ENCODE measurements at places on chromosomes 2 and 18.

DNA sequence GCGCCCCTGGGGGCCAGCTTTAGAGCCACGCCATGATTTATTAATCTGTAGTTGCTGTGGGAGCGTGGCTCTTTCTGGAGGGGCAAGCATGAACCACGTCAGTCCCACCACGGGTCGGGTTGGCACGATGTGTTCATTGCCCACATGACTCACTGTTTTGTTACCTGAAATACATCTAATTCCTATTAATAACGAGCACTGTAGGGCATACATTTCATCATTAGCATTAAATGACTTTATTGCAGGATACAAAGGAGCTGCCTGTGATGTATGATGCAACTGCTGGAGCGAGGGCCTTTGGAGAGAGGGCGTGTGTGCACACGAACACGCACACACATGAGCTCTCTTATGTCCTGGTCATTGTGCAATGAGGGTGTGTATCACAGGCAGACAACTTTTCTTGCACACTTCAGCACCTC, 127.0 kb downstream of the INHBB start:
- no peaks in the 10 kb centered on the region for H3K36me3 ChIP-seq
- no peaks in the 10 kb centered on the region for H3K4me1 ChIP-seq
- H3K27ac ChIP-seq = no peak overlapping the region
- no peak overlapping the region for H3K4me3 ChIP-seq
- peaks cover 32% of the 10 kb centered on the region for H3K27me3 ChIP-seq

GRCh38 chr2:191835539-191836350, 11.1 kb downstream of the CAVIN2 start:
- DNase-seq = no peak
- no peak overlapping the region for H3K27ac ChIP-seq
- H3K27me3 ChIP-seq = peaks cover 20% of the 10 kb centered on the region
- H3K4me3 ChIP-seq = no peak overlapping the region
- no peaks in the 10 kb centered on the region for H3K36me3 ChIP-seq

- peaks cover 15% of the 10 kb centered on the region for H3K4me1 ChIP-seq
- H3K27ac ChIP-seq = peak overlapping the region; percentile 89
- H3K36me3 ChIP-seq = peaks cover 3% of the 10 kb centered on the region
- H3K4me3 ChIP-seq = peak overlapping the region; percentile 73
- H3K27me3 ChIP-seq = no peaks in the 10 kb centered on the region
Measured at GRCh38 chr18:2590303-2590702, 18.9 kb downstream of the NDC80 start.

DNA sequence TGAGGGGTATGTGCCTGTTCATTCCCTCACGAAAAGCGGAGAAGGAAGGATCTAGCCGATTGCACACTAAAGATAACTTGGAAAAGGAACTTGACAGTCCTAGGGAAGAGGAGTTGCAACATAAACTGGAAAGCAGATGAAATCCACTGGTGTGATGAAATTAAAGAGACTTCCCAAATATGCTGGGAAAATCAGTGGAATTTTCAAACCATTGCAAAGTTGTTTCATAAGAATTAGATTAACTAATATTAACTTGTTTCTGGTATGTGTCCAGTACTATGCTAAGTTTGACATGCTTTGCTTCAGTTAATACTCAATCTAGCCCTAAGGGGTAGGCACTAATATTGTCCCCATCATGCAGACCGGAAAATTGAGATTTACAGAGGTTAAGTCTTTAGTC, 222.7 kb downstream of the IKZF2 start:
- DNase-seq = no peak
- H3K36me3 ChIP-seq = no peaks in the 10 kb centered on the region
- no peak overlapping the region for H3K27ac ChIP-seq
- peaks cover 4% of the 10 kb centered on the region for H3K4me1 ChIP-seq
- no peaks in the 10 kb centered on the region for H3K27me3 ChIP-seq
- no peak overlapping the region for H3K4me3 ChIP-seq

- no peak overlapping the region for H3K27ac ChIP-seq
- H3K27me3 ChIP-seq = peaks cover 22% of the 10 kb centered on the region
- no peaks in the 10 kb centered on the region for H3K36me3 ChIP-seq
- H3K4me3 ChIP-seq = no peak overlapping the region
- DNase-seq = no peak
Measured at GRCh38 chr18:21484851-21485636, 115.5 kb downstream of the ESCO1 start.

- DNase-seq = peak; percentile 3
- H3K27ac ChIP-seq = no peak overlapping the region
- no peak overlapping the region for H3K4me3 ChIP-seq
- no peaks in the 10 kb centered on the region for H3K27me3 ChIP-seq
- no peaks in the 10 kb centered on the region for H3K4me1 ChIP-seq
Measured at GRCh38 chr2:94956797-94957391, 68.6 kb upstream of the MAL start.

DNA sequence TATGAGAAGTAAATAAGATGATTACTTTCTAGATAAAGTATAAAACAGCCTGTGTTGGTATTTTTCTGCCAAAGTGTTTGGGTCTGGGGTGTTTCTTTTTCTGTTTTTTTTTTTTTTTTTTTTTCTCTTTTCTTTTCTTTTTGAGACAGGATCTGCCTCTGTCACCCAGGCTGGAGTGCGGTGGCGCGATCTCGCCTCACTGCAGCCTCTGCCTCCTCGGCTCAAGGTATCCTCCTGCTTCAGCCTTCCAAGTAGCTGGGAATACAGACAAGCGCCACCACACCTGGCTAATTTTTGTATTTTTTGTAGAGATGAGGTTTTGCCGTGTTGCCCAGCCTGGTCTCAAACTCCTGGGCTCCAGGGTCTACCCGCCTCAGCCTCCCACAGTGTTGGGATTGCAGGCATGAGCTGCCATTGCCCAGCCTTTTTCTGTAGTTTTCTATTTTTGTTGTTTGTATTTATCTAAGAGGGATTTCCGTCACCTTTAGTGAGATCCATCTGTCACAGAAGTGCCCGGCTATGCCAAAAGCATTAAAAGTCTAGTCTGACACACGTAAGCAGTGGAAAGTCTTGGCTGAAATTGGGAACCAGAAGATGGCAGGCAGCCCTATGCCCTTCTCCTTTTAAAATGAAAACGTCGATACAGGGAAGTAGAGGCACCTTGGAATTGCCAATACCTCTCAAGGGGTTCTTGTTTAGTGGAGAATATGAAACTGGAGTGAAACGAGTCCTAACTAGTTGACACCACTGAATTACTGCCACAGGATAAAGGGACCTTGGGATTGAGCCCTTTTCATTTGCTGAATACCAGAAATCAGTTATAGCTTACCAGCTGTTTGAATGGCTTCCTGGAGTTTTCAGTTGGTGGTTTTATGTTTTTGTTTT, 14.0 kb downstream of the UGP2 start:
- peaks cover 34% of the 10 kb centered on the region for H3K4me1 ChIP-seq
- H3K4me3 ChIP-seq = peak overlapping the region; percentile 57
- DNase-seq = no peak
- peaks cover 31% of the 10 kb centered on the region for H3K36me3 ChIP-seq

GRCh38 chr18:52963481-52963880, 623.5 kb downstream of the DCC start:
- no peaks in the 10 kb centered on the region for H3K27me3 ChIP-seq
- H3K27ac ChIP-seq = no peak overlapping the region
- no peaks in the 10 kb centered on the region for H3K36me3 ChIP-seq
- no peaks in the 10 kb centered on the region for H3K4me1 ChIP-seq

- H3K27me3 ChIP-seq = peaks cover 7% of the 10 kb centered on the region
- no peaks in the 10 kb centered on the region for H3K36me3 ChIP-seq
- peak overlapping the region; percentile 63 for H3K27ac ChIP-seq
- peak overlapping the region; percentile 71 for H3K4me3 ChIP-seq
- DNase-seq = peak; percentile 74
Measured at GRCh38 chr2:237421542-237422116, 7.7 kb upstream of the COL6A3 start.

- H3K4me1 ChIP-seq = peaks cover 5% of the 10 kb centered on the region
- DNase-seq = no peak
- H3K4me3 ChIP-seq = no peak overlapping the region
- no peaks in the 10 kb centered on the region for H3K36me3 ChIP-seq
- no peak overlapping the region for H3K27ac ChIP-seq
- H3K27me3 ChIP-seq = peaks cover 30% of the 10 kb centered on the region
Measured at GRCh38 chr2:100107440-100107839, 35.0 kb downstream of the AFF3 start.

DNA sequence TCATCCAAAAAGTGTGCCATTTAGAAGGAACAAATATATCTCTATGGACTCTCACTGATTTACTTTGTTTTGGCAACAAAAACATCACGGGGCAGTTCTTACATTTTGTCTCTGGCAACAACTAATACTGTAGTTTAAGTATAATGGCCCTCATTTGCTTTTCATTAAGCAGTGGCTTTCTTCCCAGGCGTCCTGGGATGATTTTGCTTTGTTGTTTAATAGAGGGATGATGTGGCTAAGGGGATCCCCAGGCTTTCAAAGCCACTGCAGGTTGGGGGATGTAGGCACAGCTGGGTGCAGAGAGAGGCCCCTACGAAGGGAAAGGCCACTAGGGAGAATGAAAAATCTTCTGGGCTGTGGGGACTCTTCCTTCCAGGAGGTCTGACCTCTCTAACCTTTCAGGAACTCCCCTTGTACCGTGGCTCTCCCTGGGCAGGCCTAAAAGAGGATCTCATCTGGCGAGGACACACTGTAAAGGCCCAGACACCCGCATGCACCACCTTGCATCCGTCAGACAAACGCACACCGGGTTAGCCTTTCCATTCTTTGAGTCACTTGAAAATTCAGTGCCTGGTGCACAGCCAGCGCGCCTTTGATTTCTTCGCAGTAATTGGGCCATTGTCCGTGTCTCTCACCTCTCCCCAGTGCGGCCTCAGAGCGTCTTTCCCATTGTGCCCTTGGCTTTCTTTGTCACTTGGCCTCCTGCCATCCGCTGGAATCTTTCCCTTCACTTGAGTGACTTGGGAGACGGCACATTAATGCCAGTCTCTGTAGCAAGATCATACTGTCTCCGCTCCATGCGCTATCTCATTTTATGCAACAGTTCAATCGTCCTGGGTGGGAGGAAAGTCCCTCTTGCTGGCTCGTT, 40.3 kb upstream of the AFF3 start:
- no peak overlapping the region for H3K4me3 ChIP-seq
- no peaks in the 10 kb centered on the region for H3K36me3 ChIP-seq
- no peak overlapping the region for H3K27ac ChIP-seq
- no peaks in the 10 kb centered on the region for H3K4me1 ChIP-seq
- no peaks in the 10 kb centered on the region for H3K27me3 ChIP-seq
- DNase-seq = no peak

GRCh38 chr2:101752716-101753616, 55.5 kb downstream of the MAP4K4 start:
- H3K4me1 ChIP-seq = peaks cover 46% of the 10 kb centered on the region
- H3K4me3 ChIP-seq = no peak overlapping the region
- no peaks in the 10 kb centered on the region for H3K27me3 ChIP-seq
- no peak for DNase-seq
- H3K36me3 ChIP-seq = peaks cover 3% of the 10 kb centered on the region
- peak overlapping the region; percentile 72 for H3K27ac ChIP-seq

- peak overlapping the region; percentile 92 for H3K27ac ChIP-seq
- H3K4me1 ChIP-seq = peaks cover 24% of the 10 kb centered on the region
Measured at GRCh38 chr18:32730620-32731091, 42.2 kb downstream of the KLHL14 start.

DNA sequence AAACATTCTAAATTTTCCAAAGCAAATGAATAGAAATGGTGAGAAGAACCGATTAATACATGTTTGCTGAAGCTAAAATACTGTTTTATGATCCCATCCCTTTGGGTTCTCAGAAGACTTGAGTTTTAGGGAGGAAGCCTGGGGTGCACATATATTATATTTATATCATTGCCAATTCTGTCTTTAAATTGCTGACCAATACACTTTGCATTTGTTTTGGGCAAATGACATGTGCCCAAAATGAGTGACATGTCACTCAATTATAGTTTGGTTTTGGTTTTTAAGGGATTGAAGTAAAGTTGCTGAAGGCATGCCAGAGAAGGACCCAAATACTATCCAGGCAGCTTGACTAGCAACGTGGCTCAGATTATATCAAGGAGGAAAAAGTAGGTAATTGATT, 50.3 kb upstream of the SP3 start:
- DNase-seq = no peak
- peaks cover 4% of the 10 kb centered on the region for H3K36me3 ChIP-seq
- H3K27me3 ChIP-seq = peaks cover 9% of the 10 kb centered on the region
- H3K4me3 ChIP-seq = no peak overlapping the region

- H3K36me3 ChIP-seq = peaks cover 27% of the 10 kb centered on the region
- DNase-seq = peak; percentile 54
- peaks cover 41% of the 10 kb centered on the region for H3K4me1 ChIP-seq
- H3K4me3 ChIP-seq = peak overlapping the region; percentile 95
- H3K27ac ChIP-seq = no peak overlapping the region
Measured at GRCh38 chr2:111116843-111117597, 3.7 kb upstream of the BCL2L11 start.

- H3K4me3 ChIP-seq = no peak overlapping the region
- H3K27ac ChIP-seq = no peak overlapping the region
- no peaks in the 10 kb centered on the region for H3K27me3 ChIP-seq
- no peak for DNase-seq
- peaks cover 31% of the 10 kb centered on the region for H3K36me3 ChIP-seq
- peaks cover 13% of the 10 kb centered on the region for H3K4me1 ChIP-seq
Measured at GRCh38 chr2:75707901-75708300, 2.8 kb downstream of the GCFC2 start.

- no peaks in the 10 kb centered on the region for H3K27me3 ChIP-seq
- DNase-seq = no peak
- H3K27ac ChIP-seq = no peak overlapping the region
- peaks cover 3% of the 10 kb centered on the region for H3K36me3 ChIP-seq
Measured at GRCh38 chr2:25401307-25402026, 59.7 kb upstream of the DNMT3A start.

DNA sequence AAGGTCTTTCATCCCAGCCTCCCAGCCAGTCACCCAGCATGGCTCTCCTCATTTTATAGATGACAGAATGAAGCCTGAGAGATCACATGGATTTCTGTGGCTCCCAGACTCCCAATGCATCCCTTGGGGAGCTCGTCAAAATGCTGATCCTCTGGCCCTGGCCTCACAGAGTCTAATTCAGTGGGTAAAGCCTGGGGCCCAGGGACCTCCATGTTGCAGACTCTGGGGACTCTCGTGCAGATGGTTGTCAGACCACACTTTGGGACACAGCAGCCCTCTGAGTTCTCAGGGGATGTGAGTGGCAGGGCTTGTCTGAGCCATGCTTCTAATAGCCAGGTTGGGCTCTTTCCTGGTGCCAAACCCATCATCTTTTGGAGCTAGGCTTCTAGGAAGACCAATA, 97.0 kb downstream of the CTIF start:
- H3K4me3 ChIP-seq = no peak overlapping the region
- peaks cover 40% of the 10 kb centered on the region for H3K27me3 ChIP-seq
- no peak overlapping the region for H3K27ac ChIP-seq
- no peak for DNase-seq

- H3K27me3 ChIP-seq = peaks cover 37% of the 10 kb centered on the region
- H3K4me1 ChIP-seq = no peaks in the 10 kb centered on the region
- H3K4me3 ChIP-seq = no peak overlapping the region
- H3K27ac ChIP-seq = no peak overlapping the region
- no peaks in the 10 kb centered on the region for H3K36me3 ChIP-seq
Measured at GRCh38 chr2:30722936-30723725, 84.1 kb downstream of the CAPN13 start.

GRCh38 chr18:32122039-32122438, 30.4 kb downstream of the RNF138 start:
- H3K36me3 ChIP-seq = peaks cover 79% of the 10 kb centered on the region
- H3K27ac ChIP-seq = no peak overlapping the region
- no peak overlapping the region for H3K4me3 ChIP-seq
- H3K27me3 ChIP-seq = no peaks in the 10 kb centered on the region

Measured in effector memory CD8-positive, alpha-beta T cell (primary cell).